ENCODE measurements at places on chromosomes 3 and 15. TPM values are rescaled to one million over a fixed set of nuclear protein-coding genes. Genes with fewer than 3 reads are reported as not detected.

- H3K4me3 ChIP-seq: peak overlapping the region; percentile 99
- H3K27ac ChIP-seq: peak overlapping the region; percentile 100
- DNase-seq: no peak
- H3K4me1 ChIP-seq: peaks cover 41% of the 10 kb centered on the region
- peaks cover 10% of the 10 kb centered on the region for H3K36me3 ChIP-seq
These were observed 900 bp upstream of the HYAL3 start for GRCh38 chr3:50299929-50300680.

Gene ACTL6A
- 81.3 TPM for total RNA-seq

DNA sequence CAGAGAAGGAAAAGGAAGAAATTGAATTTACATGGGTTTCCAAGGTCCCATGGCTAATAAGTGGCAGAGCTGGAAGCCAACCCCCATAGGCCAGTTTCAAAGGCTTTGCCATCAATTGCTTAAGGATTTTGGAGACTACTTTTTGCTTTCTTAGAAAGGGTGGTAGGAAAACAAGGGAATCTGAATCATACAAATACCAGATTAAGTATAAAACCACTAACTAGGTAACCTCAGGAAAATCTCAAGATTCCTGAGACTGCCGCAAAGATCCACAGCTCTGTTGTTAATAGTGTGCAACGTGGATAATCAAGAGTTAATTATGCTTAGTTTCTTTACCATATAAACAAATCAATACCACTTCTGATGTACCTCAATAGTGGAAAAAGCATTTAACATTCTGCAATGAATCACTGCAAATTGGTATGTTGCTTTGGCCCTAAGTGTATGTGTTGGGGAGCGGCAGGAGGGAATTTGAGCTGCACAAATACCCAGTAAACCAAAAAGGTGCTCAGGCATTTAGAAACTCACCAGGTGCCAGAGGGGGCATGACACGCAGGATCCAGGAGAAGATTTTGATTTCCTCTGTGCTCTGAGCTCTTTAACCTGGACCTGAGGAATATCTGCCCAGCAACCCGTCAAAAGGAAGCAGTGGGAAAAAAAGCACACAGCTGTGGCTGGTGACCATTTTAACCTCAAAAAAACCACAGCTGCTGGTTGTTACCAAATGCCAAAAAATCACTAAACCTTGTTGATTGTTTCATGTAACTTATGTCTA lies 22.0 kb downstream of the AADAC start:
- no peak overlapping the region for H3K4me3 ChIP-seq
- H3K36me3 ChIP-seq: no peaks in the 10 kb centered on the region
- H3K4me1 ChIP-seq: peaks cover 2% of the 10 kb centered on the region
- H3K27me3 ChIP-seq: peaks cover 42% of the 10 kb centered on the region
- H3K27ac ChIP-seq: no peak overlapping the region
- DNase-seq: no peak

GRCh38 chr3:123853686-123854372 lies 30.3 kb downstream of the MYLK start:
- H3K27ac ChIP-seq: no peak overlapping the region
- no peak overlapping the region for H3K4me3 ChIP-seq
- H3K27me3 ChIP-seq: no peaks in the 10 kb centered on the region
- DNase-seq: no peak
- H3K36me3 ChIP-seq: peaks cover 6% of the 10 kb centered on the region
- H3K4me1 ChIP-seq: peaks cover 8% of the 10 kb centered on the region

DNA sequence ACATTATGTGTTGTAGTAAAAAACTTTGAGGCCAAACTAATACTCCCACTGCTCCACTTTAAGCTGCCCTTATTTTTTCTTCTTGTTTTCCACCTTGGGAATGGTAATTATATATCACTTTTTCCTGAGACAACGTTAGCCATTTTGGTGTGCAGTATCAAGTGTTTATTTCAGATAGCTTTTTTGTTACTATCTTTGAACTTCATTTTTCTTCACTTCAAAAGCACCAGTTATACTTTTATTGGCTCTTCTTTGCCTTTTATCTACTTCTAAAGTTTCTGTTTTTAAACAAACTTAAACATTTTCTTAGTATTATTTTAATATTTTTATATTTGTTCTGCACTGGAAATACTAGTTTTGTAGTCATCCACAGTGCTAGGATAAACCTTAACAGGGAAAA lies 6.5 kb downstream of the TOPAZ1 start:
- no peak overlapping the region for H3K27ac ChIP-seq
- peaks cover 24% of the 10 kb centered on the region for H3K27me3 ChIP-seq
- peaks cover 3% of the 10 kb centered on the region for H3K36me3 ChIP-seq
- DNase-seq: no peak
- H3K4me1 ChIP-seq: no peaks in the 10 kb centered on the region

GRCh38 chr3:123755085-123755484 lies 129.0 kb downstream of the MYLK start:
- H3K4me3 ChIP-seq: no peak overlapping the region
- H3K27ac ChIP-seq: no peak overlapping the region
- no peak for DNase-seq
- peaks cover 12% of the 10 kb centered on the region for H3K4me1 ChIP-seq
- H3K27me3 ChIP-seq: peaks cover 25% of the 10 kb centered on the region

DNA sequence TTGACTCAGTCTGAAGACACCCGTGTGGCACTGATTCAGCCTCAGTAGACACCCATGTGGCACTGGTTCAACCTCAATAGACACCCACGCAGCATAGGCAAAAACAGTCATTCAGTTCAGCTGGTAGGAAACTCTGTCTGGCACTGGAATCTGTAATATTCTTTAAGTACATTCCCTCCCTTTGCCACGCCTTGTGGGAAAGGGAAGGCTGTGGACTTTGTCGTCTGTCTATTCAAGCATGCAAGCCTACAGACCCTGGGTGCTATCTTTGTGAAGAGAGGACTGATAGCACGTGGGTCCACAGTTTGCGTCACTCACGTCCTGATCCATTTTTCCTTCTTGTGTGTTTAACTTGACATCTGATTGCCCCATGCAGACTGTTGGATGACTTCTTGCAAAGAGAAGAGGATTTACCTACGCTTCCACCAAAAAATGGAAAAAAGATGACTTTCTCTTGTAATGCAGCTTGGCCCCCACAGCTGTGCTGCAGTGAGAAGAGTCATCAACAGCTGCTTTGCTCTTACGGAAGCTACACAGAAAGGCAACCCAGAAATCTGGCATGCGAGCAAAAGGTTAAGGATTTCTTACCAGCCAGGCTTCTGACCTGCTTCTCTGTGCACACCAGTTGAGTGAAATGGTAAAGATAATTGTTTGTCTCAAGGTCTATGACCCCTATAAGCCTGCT lies 278.1 kb downstream of the ULK4 start:
- H3K27ac ChIP-seq: no peak overlapping the region
- H3K4me1 ChIP-seq: no peaks in the 10 kb centered on the region
- no peak overlapping the region for H3K4me3 ChIP-seq
- H3K36me3 ChIP-seq: no peaks in the 10 kb centered on the region
- no peak for DNase-seq

GRCh38 chr3:161946443-161946960 lies 449.9 kb downstream of the OTOL1 start:
- H3K4me3 ChIP-seq: no peak overlapping the region
- H3K36me3 ChIP-seq: no peaks in the 10 kb centered on the region
- H3K27me3 ChIP-seq: no peaks in the 10 kb centered on the region
- H3K27ac ChIP-seq: no peak overlapping the region

- no peaks in the 10 kb centered on the region for H3K36me3 ChIP-seq
- H3K4me1 ChIP-seq: no peaks in the 10 kb centered on the region
- no peak for DNase-seq
- no peak overlapping the region for H3K27ac ChIP-seq
- H3K27me3 ChIP-seq: no peaks in the 10 kb centered on the region
These were observed 66.0 kb downstream of the RBMS3 start for GRCh38 chr3:29346828-29347227.

DNA sequence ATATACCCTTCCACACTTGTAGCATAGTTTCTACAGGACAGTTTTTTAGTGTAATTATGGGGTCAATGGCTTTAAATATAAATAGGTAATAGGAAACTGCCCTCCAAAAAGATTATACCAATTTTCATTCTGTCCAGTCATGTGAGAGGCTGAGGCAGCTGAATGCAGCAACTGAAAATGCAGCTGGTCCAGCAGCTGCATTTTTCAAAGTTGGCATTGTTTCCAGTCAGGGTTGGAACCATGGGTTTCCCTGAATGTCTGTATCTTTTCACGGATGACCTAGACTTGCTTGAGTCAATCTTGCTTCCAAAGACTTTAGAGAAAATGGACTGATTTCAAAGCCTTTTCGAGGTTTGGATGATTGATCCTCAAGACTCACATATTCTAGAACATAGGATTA lies 9.9 kb upstream of the KNL1 start:
- DNase-seq: no peak
- no peak overlapping the region for H3K27ac ChIP-seq
- H3K4me3 ChIP-seq: no peak overlapping the region

- H3K4me1 ChIP-seq: no peaks in the 10 kb centered on the region
- no peaks in the 10 kb centered on the region for H3K36me3 ChIP-seq
- H3K27ac ChIP-seq: no peak overlapping the region
- H3K27me3 ChIP-seq: peaks cover 21% of the 10 kb centered on the region
These were observed 299.6 kb upstream of the NR2E3 start for GRCh38 chr15:71510763-71511162.

Gene CHCHD6
- 4.1 TPM for total RNA-seq

GRCh38 chr3:181711325-181712135 lies at the start of gene SOX2:
TSS of gene SOX2 (plus strand) at chr3:181711925. CDS start at chr3:181712361, 436 bp downstream.
- H3K4me1 ChIP-seq: peaks cover 7% of the 10 kb centered on the region
- H3K27ac ChIP-seq: no peak within 1 kb of the TSS
- peaks cover 3% of the 10 kb centered on the region for H3K36me3 ChIP-seq

GRCh38 chr3:111715911-111716523 lies 120.9 kb upstream of the ZBED2 start:
- H3K4me3 ChIP-seq: no peak overlapping the region
- H3K27ac ChIP-seq: no peak overlapping the region
- no peaks in the 10 kb centered on the region for H3K27me3 ChIP-seq
- peaks cover 8% of the 10 kb centered on the region for H3K36me3 ChIP-seq

DNA sequence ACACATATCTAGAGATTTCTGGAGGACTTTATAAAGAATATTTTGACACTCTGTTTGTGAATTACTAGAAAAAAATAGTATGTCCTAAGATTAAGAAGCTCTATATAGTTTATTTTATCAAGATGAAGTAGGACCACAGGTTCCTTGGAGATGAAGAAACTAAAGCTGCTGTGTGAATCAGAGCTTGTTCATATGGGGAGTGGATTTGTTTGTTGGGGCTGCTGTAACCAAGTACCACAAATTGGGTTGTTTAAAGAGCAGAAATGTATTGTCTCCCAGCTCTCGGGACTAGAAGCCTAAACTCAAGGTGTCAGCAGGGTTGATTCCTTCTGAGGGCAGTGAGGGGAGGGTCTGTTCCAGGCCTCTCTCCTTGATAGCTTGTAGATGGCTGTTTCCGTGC lies 270.6 kb upstream of the UMPS start:
- H3K36me3 ChIP-seq: no peaks in the 10 kb centered on the region
- no peak for DNase-seq
- H3K27me3 ChIP-seq: peaks cover 36% of the 10 kb centered on the region
- no peak overlapping the region for H3K4me3 ChIP-seq
- H3K27ac ChIP-seq: no peak overlapping the region

DNA sequence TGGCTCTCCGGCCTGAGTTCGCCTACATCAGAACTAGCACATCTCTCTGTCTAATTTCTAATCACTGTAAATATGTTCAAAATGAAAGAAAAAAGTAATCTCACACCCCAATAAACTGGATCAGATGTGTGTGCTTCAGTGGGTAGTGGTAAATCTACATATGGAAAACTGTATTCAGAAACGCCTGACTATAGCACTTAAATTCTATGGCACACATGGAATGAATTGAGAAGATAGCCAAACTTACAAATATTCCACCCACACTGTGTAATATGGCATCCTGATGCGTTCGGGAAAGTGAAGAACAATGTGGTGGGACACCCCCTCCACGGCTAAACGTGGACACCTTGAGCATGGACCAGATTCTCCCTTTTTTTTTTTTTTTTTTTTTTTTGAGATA lies 40.6 kb upstream of the BOC start:
- no peak for DNase-seq
- peaks cover 8% of the 10 kb centered on the region for H3K27me3 ChIP-seq
- H3K4me3 ChIP-seq: no peak overlapping the region
- H3K4me1 ChIP-seq: no peaks in the 10 kb centered on the region
- no peak overlapping the region for H3K27ac ChIP-seq
- no peaks in the 10 kb centered on the region for H3K36me3 ChIP-seq

DNA sequence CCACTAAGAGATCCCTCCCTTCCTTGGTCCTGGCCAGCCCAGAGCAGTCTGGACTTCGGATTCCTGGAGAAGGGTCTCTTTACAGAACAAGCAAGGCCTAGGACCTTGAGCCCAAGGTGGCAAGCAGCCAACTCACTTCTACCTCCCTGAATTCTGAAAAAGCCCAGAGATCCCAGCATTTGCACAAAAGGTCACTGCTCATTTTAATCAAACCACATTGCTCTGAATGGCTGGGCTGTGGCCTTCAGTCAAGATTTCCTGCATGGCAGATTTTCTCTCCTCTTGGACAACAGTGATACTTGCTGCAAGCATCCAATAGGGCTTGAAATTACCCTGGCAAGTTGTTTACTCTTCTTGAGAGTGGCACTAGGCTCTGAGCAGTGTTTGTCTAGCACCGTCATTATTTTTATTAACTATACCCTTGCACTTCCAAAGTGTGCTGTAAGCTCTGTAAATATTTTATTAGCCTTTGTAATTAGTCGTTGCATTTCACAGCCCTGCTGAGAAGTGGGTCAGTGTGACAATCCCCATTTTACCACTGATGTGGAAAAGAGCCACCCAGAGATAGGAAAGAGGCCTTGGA lies 274.7 kb upstream of the CTNNB1 start:
- H3K4me1 ChIP-seq: no peaks in the 10 kb centered on the region
- H3K4me3 ChIP-seq: no peak overlapping the region
- H3K27ac ChIP-seq: no peak overlapping the region

DNA sequence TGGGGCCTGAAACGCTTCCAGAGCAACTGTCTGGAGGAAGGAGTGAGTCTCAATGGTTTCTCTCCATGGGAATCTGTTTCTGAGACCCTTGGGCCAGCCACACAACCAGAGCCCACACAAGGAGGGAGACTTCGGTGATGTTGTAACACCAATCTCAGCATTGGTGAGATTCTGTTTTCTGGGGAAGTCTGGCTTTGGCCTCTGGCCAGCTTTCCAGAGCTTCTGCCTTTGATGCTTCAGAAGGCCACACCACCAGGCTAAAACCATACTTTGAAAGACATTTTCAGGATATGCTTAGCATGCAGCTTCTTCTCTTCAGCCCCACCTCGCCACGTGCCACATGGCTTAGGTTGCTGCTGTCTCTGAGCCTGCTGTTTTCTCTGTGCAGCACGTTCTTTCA lies 3.6 kb upstream of the EEFSEC start:
- no peaks in the 10 kb centered on the region for H3K27me3 ChIP-seq
- DNase-seq: no peak
- H3K36me3 ChIP-seq: no peaks in the 10 kb centered on the region
- H3K4me1 ChIP-seq: peaks cover 9% of the 10 kb centered on the region

- peaks cover 2% of the 10 kb centered on the region for H3K27me3 ChIP-seq
- DNase-seq: no peak
- H3K27ac ChIP-seq: no peak overlapping the region
- H3K4me1 ChIP-seq: peaks cover 13% of the 10 kb centered on the region
These were observed 48.1 kb downstream of the SUSD5 start for GRCh38 chr3:33170531-33170930.
